Left colon (tissue), 2 donors: ENCODE measurements at places on chromosomes 1 and 21.

GRCh38 chr1:217089361-217090014 is 366.3 kb upstream of the ESRRG start:
- DNase-seq = peak; percentile 36

DNA sequence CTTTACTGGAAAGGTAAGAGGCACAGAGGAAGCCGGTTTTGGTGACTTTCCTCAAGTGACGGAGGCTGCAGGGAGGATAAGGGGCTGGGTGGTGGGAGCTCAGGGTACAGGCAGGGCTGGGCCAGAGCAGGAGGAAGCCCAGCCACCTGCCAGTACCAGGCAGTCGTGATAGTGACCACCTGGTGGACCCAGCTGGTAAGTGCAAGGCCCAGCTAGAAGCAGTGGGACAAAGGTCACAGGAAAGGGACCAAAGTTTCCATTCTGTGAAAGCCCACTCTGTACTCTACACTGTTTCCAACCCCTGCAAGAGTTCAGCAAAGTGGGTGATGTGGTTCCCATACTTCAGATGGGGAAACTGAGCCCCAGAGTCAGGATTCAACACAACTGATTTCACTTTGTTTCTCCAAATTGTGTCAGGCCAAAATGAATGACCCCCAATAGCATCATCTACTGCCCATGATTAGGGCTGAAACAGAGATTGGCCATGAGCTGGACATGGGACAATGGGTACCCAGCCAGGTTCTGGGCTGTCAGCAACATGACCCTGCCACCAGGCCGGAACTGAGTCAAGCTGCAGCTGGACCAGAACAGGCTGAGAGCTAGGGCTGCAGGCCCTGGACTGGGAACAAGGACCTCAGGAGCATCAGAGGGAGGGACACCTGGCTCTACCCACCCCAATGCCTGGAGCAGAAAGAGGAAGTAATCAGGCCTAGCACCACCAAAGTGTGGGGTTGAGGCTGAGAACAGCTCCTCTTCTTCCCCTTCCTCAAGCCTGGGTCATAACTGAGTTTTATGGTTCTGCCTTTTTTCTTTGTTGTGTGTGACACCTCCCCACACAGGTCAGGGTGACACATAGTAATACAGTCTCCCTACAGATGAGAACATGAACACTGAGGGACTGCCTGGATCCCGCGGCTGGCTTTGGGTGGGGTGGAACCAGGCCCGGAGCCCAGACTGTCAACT is 50.2 kb downstream of the KCNN3 start:
- DNase-seq = no peak

GRCh38 chr1:161932668-161933067 is 91.0 kb downstream of the OLFML2B start:
- DNase-seq = peak; percentile 25

GRCh38 chr1:221241157-221241556 is 361.9 kb downstream of the HLX start:
- no peak for DNase-seq

GRCh38 chr1:27656157-27656893 is 15.7 kb downstream of the IFI6 start:
- no peak for DNase-seq
